ENCODE measurements at places on chromosomes 16 and 17.

GRCh38 chr16:81181013-81181720, 57.3 kb upstream of the BCO1 start:
- peak; percentile 97 for DNase-seq

DNA sequence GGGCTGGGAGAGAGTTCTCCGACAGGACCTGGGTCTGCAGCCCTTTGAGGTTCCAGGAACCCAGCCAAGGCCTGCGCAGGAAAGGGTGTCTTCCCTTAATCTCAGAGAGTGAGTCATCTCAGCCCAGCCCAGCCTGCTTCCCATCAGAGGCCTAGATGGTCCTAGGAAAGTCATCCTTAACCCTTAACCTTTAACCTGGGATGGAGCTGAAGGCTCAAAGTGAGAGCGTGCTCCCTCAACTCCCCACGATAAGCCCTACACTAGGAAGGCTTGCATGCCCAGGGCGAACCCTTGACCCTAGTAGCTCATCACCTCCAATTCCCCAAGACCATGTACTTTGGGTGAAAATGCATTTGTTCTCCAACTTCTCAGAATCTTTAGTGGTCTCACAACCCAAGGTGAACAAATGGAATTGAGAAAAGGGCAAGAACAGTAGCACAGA, 4.8 kb upstream of the ATXN7L3 start:
- peak; percentile 61 for DNase-seq

GRCh38 chr16:21646721-21647561, 5.5 kb downstream of the IGSF6 start:
- no peak for DNase-seq

GRCh38 chr17:13743906-13744305, 142.2 kb upstream of the HS3ST3A1 start:
- DNase-seq = no peak

GRCh38 chr16:81238296-81239011, at the start of gene BCO1:
BCO1 (plus strand) TSS chr16:81238689; CDS start chr16:81238909, 220 bp downstream.
- DNase-seq = peak; percentile 57

DNA sequence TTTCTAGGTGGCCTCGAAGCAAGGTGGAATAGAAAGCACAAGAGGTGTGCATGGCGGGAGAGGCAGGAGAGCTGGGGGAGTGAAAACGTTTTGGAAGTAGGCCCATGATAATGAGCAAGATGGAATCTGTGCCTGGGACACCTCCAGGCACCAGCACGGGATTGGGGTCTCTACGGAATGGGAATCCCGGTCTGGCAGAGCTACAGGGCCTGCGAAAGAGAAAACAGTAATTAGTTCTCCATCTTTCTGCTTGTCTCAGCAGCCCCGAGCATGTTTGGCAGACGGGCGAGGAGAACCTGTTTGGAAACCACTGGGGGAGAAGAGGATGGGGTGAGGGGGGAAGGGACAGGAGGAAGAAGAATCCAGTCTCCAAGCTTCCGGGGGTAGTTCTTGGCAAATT, 258.7 kb downstream of the SOX9 start:
- no peak for DNase-seq

GRCh38 chr16:86824751-86825296, 246.5 kb downstream of the FOXL1 start:
- no peak for DNase-seq

- DNase-seq = no peak
Observed at GRCh38 chr17:48194097-48194550, 86.6 kb downstream of the SNX11 start.

- no peak for DNase-seq
Observed at GRCh38 chr17:76993651-76994050, 125.4 kb downstream of the MGAT5B start.

- peak; percentile 74 for DNase-seq
Observed at GRCh38 chr17:81959362-81960129, 1.4 kb downstream of the NOTUM start.
